ENCODE measurements at places on chromosomes 6 and 20.

GRCh38 chr6:122677406-122677805 is 67.2 kb downstream of the PKIB start:
- DNase-seq: no peak

- DNase-seq: no peak
These were observed 225.6 kb downstream of the PLCB1 start for GRCh38 chr20:8357703-8358102.

DNA sequence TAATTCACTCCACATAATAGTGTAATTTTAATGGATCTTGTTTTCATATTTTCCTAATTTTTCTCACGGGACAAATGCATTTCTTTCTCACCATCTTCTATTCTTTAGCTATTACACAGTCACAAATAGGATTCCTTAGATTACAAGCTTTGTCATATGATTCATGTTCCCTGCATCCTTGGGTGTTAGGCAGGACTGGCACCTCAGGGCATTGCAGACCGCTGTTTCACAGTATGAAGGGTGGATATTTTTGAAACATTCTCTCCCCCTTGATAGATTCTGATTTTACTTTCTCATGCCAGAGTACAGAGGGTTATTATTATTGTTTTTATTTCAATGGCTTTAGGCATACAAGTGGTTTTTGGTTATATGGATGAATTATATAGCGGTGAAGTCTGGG is 602.5 kb downstream of the PHF3 start:
- DNase-seq: no peak

DNA sequence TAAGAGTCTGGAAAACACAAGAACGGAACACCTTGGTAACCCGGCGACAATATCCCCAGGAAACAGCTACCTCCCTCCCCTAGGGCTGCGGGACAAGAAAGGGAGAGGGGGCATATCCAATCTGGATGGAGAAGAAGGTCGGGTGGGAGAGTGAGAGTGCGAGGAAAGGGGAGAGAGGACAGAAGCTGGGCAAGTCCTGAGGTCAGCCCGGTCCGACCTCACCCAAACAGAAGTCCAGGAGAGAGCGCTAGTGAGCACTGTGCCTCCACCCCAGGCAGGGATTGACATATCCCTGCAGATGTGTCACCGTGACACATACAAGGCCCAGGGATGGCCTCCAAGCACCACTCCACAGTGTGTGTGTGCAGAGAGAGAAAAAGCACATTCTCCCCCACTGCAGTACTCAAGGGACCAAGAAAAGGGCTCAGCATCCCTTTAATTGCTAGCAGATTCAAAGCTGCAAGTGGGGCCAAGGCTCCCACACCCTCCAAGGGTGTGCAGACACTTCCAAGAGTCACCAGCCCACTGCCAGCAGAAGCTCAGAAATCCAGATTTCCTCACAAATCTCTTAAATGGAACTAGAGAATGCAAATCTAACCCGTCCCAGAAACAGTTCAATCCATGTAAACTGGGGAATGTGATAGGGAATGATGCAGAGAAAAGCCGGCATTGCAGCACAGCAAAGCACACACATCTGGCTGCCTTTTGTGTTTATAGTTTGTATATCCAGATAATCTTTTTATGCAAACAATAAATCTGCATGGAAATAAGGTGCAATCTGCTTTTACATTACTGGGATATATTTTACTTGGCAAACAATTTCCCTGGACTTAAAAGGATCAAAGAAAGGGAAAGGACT is 3.1 kb downstream of the PXDC1 start:
- DNase-seq: peak; percentile 68

GRCh38 chr6:6826095-6826901 is 237.8 kb downstream of the LY86 start:
- DNase-seq: no peak

- DNase-seq: no peak
These were observed 89.3 kb downstream of the RNASET2 start for GRCh38 chr6:166866839-166867637.

DNA sequence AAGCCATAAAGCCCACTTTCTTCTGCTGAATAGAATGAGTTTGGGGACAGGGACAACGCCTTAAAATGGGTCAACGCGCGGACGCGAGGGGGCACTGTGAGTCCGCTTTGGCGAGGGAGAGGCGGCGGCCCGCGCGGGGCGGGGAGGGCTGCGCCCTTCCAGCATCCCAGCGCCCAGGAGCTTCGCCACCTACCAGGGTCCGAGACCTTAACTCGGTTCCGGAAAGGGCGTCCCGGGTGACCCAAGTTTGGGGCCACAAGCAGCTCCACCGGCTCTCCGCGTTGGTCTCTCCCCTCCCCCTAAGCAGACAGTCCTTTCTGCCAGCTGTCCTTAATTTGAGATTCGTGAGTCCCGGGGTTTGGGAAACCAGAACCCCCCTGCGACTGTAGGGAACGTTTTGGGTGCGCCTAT is 1.8 kb upstream of the SAMD5 start:
- DNase-seq: no peak

- DNase-seq: no peak
These were observed 28.3 kb downstream of the PREX1 start for GRCh38 chr20:48799328-48800105.

GRCh38 chr6:1609041-1609647 is 571 bp upstream of the FOXC1 start:
- no peak for DNase-seq

- no peak for DNase-seq
These were observed 34.2 kb upstream of the BTN3A2 start for GRCh38 chr6:26330859-26331217.

DNA sequence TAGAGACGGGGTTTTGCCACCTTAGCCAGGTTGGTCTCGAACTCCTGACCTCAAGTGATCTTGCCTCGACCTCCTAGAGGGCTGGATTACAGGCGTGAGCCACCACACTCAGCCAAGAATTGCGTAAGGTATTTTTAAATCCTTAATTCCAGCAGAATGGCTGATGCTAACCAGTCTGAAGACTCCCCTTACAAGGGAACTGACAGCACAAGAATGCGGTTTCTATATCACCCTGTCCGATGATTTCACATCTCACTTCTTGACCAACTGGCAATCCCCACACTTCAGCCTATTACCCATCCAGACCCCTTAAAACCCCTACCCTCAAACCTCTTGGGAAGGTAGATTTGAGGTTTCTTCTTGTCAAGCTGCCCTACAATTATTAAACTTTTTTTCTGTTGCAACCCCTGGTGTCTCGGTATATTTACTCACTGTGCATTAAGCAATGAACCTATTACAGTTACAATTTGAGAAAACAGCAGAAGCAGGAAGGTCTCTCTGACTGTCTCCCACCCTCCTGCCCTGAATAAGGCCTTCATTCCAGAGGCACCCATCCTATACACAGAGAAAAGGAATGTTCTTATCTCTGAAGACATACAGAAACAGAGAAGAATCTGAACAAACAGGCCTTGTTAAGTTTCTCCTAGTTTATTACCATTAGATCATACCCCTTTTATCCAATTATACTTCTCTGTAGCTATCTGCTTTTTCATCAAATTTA is 164.9 kb downstream of the ARHGAP18 start:
- no peak for DNase-seq

- no peak for DNase-seq
These were observed 6.9 kb downstream of the ABCC10 start for GRCh38 chr6:43434001-43434840.

DNA sequence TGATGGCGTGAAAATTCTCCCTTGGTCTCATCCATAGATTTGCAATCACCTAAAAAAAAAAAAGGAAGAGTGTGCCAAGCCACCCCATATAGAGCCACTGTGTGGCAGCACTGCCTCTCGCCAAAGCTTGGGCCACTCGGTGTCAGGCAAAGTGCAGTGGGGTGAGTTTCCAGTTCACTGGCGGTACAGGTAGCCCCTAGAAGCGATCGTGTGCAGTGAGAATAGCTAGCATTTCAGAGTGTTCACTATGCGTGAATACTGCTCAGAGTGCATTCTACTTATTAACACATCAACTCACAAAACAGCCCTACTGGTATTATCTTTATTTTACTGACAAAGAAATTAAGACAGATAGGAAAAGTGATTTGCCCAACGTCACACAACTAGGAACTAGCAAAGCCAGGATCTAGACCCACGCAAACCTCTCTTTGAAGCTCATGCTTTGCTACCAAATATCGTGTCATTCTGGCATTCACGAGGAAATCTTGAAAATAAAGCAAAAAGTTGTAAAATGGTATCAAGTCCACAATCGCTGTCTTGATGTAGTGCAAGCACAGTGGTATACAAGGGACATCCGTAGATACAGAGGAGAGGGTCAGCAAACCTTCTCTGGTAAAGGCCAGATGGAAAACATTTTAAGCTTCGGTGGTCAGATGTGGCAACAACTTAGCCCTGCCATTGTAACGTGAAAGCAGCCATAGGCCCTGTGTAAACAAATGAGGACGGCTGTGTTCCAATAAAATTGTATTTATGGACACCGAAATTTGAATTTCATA is 10.4 kb upstream of the GCNT2 start:
- DNase-seq: no peak

DNA sequence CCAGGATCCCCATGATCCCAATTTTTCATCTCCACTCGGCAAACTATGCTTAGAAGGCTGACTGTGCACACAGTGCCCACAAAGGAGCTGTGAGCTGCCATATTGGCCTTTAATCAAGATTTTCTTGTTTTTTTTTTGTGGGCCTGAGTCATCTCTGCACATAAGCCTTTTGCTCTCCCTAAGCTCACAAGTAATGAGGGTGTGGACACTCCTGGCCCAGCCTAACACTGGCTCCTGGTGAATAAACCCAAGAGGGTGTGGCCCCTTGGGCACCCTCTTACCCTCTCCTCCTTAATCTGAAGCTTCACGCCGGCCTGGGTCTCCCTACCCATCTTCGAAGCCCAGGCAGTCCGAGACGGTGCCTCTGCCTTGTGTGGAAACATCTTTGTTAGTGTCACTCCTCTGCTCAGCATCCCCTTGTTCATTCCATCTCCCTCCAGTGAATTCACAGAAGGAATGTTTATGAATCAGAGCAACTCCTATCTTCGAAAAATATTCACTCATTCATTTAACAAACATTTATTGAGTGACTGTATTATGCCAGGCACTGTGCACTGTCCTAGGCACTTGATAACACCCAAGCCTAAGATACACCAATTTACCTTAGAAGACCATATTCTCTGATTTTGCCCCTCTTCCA is 22.2 kb upstream of the MRPS10 start:
- peak; percentile 46 for DNase-seq

DNA sequence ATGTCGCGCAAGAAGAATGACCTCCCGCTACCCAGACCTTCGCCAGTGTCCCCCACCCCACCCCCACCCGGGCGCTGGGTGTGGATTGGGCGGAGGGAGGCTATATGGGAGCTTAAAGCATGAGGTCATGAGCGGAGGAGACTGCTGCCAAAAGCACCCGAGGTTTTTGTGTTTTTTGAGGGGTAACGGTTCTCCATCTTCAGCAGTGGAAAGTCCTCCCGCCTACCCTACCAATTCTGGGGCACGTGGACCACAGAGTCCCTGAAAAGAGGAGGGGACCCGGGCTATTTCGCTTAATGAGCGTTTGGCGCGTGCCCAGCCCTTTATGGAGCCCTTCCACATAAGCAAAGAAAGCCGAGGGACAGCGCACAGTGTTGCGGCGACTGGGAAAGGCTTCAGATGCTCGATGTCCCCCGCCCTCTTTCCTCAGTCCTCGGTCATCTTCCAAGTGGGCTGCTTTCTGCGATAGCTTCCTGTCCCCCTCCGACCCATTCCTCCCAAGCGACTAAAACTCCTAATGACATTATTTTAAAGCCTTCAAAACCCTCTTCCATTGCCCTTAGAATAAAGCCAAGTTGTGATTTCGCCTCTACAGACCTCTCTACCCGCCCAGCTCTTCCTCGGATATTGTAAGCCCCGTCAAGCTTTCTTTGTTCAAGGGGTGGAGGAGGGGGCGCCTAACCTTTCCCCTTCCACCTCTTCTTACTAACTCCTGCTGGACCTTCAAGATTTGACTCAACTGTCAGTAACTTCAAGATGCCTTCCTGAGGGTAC is 2.1 kb upstream of the TRERF1 start:
- DNase-seq: no peak

- DNase-seq: no peak
These were observed 30.5 kb upstream of the RIPK1 start for GRCh38 chr6:3037638-3038365.

- no peak for DNase-seq
These were observed 152.6 kb upstream of the EXOC2 start for GRCh38 chr6:845566-845965.

- no peak for DNase-seq
These were observed 20.1 kb upstream of the PBOV1 start for GRCh38 chr6:138238368-138238767.

- DNase-seq: no peak
These were observed 446.0 kb downstream of the QKI start for GRCh38 chr6:163860287-163861081.

DNA sequence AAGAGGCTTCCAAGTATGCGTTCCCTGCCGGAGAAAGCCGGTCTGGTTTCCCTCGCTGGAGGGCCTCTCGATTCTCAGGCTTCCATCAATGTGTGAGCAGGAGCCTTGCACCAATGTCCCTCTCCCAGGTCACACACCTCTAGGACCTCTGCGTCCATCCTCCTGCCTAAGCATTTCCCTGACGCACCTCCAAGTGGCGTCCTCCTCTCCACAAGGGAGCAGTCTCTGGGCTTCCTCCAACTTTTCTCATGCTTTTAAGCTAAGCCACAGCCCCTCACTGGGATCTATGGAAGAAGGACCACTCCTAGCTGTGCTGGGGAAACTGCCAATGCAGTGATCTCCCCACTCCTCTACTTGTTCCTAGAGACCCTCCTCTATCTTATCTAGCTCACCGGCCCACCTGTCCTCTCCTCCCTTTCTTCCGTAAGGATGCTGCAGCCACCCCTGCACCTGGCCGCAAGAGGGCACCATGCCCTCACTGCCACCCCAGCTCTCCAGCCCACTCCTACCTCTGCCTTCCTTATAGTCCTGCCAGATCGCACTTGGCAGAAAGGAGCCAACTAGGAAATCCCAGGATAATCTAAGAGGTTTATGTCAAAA is 258.7 kb downstream of the LRFN2 start:
- no peak for DNase-seq

DNA sequence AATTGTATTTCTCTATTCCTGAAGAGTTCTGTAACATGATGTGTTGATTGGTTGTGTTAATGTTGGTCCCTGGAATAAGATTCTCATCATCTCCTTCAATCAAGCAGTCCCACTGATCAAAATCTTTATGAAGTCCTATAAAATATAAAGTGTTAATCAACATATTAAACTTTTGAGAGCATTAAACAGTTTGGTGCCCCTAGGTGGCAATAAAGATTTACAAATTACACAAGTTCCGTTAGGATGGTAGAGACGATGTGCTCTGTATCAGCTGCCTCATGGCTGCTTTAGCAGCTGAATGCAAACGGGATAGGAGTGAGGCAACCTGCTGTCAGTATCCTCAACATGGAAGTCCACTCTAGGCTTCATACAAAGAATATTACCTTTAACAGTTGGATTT is 16.9 kb downstream of the TDRD6 start:
- DNase-seq: no peak

GRCh38 chr6:138480279-138480949 is 18.9 kb downstream of the NHSL1 start:
- no peak for DNase-seq
